SK-N-SH treated with all-trans-retinoic acid at 6 μM for 48 hours (cell line): ENCODE measurements at places on chromosomes 1 and 21.

DNA sequence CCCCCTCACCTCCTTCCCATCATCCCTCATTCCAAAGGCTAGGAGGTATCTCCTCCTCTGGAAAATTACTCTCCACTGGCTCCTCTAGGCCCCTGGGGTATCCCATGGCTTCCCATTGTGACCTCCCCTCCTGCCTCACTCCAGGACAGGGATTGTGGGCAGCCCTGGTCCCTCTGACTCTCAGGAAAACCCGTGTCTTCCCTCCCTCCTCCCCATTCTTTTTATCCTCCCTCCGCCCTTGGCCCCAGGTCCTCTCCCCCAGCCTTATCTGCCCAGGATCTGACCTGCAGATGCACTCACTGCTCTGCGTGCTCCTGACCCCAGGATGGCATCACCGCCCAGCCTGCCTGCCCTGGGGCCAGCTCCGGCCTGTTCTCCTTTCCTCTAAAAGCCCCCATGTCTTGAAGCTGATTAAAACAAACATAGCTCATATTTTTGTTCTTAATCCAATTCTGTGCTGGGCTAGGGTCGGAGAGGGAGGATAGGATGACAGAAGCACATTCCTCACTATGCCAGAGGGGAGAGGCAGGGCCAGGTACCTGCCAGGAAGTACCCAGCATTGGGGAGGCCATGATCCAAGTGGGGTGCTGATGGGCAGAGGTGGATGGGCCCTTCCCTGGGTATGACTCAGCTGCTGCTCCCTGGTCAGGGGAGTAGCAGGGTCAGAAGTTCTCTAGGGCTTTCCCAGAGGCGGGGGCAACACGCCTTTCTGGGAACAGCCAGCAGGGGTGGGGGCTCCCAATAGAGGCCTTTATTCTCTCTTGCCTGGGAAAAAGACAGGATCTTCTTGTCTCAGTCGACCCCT lies 13.8 kb upstream of the UBL4B start:
- peak; percentile 13 for ATAC-seq

DNA sequence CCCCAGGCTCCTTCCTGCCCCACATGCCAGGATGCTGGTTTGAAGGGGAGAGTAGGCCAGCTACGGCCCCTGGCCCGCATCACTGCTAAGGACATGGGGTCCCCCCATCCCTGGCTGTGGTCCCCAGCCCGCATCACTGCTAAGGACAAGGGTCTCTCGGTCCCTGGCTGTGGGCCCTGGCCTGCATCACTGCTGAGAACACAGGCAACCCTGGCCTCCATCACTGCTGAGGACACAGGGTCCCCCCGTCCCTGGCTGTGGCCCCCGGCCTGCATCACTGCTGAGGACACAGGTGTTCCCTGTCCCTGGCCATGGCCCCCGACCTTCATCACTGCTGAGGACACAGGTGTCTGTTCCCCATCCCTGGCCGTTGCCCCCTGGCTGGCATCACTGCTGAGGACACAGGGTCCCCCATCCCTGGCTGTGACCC lies 448 bp upstream of the OBSCN start:
- no peak for ATAC-seq

DNA sequence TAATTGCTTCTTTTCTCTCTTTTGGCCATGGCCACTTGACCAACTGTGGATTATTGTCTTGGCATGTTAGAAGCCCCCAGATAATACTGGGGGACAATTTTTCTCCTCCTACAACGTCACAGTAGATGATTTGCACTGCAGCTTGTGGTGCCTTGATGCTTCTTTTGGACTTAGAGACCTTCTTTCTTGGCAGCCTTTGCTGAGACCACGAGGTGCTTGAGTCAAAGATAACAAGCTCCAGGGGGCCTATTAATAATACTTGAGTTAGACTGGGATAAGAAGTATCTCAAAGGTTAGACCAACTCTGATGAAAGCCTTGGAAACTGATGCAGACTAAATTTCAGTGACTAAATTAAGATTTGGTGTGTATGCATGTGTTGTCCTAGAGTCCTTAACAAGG lies 3.2 kb downstream of the PPP1R12B start:
- ATAC-seq, result no peak

- peak; percentile 80 for ATAC-seq
Measured at GRCh38 chr1:30966690-30967369, 58.3 kb upstream of the SDC3 start.

DNA sequence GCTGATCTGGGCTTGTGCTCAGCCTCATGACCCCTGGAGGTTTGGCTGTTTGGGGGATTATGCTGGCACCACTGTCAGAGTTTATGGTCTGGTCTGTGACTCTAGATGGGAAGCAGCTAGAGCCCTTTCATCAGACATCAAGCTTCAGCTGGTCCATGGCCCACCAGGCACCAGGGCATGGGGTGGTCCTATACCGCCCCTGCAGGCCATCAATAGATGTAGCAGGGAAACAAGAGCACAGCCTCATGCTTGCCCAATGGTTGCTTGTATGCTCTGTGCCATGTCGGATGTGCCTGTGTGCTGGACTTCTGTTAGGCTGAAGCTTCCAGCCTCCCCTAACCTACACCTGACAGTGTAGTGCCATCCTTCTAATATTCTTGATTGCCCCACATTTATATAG lies 71.1 kb upstream of the CD34 start:
- ATAC-seq, result peak; percentile 91

GRCh38 chr1:91283421-91283726 lies 121.3 kb downstream of the HFM1 start:
- no peak for ATAC-seq

DNA sequence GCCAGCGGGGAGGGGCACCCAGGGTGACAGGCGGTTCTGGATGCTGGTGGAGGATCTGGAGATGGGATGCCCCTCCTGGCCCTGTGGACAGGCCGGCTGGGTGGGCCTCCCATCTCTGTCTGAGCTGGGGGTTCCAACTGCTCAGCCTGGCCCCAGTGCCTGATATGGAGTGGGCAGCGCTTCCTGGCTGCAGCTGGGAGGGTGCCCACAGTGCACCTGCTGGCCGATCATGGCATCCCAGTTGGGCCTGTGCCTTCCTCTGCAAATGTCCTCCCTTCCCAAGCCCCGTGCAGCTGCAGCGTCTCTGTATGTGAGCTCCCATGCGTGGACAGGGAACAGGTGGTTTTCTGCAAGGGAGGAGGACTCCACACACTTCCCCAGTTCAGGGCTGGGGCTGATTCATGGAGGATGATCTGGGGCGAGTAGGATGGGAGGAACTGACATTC lies 2.1 kb downstream of the PFKL start:
- ATAC-seq, result no peak

DNA sequence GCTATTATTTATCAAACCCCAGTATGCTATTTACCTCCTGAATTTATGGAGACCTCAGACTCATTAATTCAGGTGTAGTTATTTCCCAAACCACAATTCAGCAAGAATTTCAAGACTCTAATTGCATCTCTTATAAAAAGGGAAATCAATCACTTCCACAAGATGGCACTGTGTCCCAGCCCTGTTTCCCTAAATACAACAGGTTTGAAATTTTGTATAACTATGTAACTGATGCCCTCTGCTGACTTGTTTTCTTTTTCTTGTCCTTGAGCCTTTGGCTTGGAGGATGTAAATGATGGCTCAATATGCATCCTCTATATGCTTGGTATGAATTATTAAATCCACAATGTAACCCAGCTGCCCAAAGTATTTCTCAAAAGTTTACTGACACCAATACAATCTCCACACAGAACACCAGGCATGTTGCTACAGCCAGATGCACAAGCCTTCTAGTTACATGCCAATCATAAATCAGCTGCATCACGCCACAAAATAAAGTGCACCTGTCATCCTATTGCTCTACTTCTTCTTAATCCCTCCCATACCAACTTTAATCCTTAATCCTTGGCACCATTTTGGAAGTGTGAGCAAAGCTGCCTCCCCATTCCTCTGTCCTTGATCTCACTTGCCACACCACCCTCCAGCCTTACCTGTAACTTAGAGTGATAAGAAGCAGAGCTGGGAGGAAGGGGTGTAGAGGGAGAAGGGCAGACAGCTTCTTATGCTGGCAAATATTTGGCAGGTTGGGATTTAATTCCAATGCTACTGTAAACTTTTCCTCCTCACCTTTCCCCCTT lies 9.0 kb downstream of the C1orf105 start:
- ATAC-seq, result peak; percentile 95

DNA sequence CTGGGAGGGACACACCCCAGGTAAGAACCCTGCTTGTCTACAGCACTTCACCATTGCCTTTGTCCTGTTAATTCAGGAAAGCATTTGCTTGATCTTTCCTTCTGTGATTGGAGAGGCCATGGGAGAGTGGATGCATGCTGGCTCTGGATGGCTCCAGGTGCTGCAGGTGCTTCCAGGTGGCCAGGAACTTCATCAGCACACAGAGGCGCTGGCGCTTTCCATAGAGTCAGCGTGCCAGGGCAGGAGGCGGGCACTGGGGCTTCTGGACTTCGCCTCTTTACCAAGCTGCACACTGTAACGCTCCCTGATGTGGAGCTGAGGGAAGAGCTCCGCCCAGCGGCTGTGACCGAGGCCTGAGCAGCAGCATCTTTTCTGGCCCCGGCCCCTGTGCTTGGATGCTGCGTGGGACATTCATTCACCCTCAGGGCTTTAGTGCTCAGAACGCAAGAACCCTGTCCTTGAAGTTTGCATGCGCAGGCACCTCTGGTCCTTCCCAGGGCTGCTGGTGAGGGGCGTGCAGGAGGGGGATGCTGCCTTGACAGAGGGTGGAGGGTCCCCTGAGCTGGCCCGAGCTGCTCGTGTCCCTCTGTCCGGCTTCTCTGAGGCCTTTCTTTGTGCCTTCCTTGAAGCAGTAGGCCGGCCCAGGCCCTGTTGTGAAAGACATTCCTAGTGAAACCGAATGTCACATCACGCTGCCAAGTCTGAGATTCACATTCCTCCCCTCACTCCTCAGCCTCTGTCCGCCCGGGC lies 1.6 kb upstream of the MX2 start:
- peak; percentile 57 for ATAC-seq

DNA sequence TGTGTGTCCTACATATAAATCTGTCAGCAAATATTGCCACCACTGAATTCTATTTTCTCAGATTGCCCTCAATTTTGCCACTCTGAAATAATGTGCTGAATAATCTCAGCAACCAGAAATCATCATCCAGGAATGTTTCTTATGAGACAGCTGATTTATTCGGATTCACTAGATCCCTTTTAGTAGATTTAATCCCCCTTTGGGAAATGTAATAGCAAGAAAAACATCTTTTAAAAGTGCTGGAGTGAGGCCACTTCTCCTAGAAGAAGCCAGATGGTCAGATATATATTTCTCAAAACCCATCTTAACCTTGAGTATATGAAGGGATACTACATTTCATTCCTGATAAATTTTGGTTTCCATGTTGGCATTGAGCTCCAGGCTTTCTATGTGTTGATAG lies 327.7 kb downstream of the SMYD3 start:
- ATAC-seq, result no peak

DNA sequence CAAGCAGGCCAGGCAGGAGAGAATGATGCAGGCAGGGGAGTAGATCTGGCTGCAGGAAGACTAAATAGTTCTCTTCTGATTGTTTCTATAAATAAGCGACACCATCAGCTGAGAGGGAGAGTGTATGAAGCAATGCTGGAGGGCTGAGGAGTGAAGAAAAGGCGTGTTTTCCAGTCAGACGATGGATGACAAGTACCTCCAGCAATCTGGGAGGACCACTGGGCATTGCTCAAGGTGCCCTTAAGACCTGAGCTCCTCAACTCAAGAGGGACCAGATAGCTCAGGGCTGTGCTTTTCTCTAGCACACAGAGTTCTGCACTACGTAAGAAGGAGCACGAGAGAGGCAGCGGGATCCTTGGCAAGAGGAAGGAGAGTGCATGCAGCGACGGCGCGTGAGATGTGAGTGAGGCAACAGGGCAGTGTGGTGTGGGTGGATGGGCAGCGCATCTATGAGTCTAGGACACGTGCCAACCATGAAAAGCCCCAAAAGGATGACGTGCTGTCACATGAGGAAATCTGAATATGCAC lies 36.0 kb downstream of the PABPC4 start:
- no peak for ATAC-seq

- ATAC-seq, result no peak
Measured at GRCh38 chr1:204320382-204320804, 39.3 kb downstream of the PLEKHA6 start.

DNA sequence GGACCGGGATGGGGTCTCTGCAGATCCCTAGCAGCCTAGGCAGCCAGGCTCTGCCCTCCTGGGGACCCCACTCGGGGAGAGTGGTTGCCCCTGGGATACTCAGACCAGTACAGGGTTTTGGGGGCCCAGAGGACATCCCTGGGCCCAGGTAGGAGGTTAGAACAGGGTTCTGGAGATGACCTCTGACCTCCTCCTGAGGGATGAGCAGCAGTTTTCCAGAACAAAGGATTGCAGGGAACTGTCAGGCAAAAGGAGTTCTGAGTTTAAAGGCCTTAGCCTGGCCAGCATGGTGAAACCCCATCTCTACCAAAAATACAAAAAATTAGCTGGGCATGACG lies 20.4 kb upstream of the VPS13D start:
- ATAC-seq, result no peak

GRCh38 chr1:89524369-89525168 lies at the start of gene LRRC8B:
LRRC8B (plus strand) TSS chr1:89524829; CDS start chr1:89582651, 57,822 bp downstream.
- ATAC-seq, result peak; percentile 96

DNA sequence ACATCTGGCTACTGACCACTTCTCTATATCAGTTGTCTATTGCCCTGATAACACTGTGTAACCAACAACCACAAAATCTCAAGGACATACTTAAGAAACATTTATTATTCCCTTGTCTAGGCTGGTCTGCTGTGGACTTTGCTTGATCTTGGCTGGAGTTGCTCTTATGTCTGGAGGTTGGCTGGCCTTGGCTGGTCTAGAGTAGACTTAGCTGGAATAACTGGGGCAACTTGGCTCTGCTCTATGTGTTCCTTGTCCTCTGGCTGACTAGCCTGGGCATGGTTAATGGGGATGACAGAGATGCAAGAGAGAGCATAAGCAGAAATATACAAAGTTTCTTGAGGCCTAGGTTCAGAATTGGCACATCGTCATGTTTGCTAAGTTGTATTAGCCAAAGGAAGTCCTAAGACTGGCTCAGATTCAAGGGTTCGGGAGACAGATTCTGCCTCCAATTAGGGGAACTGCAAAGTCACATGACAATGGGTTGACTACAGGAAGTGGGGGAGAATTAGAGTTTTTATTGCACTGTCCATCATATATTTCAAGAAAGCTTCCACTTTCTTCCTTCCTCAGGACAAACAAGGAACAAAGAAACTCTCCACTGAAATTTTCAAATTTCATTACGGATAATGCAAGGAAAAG lies 61.4 kb upstream of the HMCN1 start:
- no peak for ATAC-seq

DNA sequence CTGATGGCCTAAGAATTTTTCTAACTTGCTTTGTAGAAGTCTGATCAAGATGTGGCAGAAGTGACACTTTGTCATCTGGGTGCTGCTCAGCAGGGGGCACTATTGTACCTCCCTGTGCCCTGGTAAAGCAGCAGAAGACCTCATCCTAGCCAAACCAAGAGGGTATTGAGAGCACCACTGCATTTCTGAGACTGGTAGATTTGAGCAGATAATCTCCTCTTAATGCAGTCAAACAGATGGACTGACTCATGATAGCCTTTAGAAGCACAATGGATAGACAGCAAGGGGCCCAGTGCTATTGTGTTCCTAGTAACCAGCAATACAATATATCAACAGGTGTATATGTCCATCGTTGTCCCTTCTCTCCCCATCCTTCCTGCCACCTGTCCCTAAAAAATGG lies 5.7 kb downstream of the TPM3 start:
- no peak for ATAC-seq
